Endothelial cell of umbilical vein (primary cell): ENCODE measurements at places on chromosomes 12 and 14. TPM values are rescaled to one million over a fixed set of nuclear protein-coding genes. Genes with fewer than 3 reads are reported as not detected.

DNA sequence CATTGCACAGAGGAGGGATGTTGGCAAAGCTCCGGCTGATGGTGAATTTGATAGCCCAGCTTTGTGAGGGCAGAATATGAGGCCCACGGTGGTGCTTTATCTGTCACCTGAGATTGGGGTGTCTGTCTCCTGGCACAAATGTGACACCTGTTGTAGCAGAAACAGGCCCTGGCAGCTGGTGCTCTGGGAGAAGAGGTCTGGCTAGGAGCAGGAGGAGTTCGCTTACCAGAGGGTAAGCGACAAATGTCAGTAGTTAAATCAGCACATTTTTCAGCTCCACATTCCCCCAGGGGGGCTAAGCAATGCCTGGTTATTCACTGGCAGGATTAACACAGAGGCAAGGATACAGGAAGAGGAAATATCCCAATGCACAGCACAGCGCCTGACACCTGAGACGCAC, 71.1 kb downstream of the B4GALNT3 start:
- no peaks in the 10 kb centered on the region for H3K36me3 ChIP-seq
- no peak overlapping the region for H3K4me3 ChIP-seq
- peaks cover 7% of the 10 kb centered on the region for H3K4me1 ChIP-seq
- no peak overlapping the region for H3K27ac ChIP-seq
- no peak for DNase-seq
- H3K27me3 ChIP-seq, result peaks cover 8% of the 10 kb centered on the region

DNA sequence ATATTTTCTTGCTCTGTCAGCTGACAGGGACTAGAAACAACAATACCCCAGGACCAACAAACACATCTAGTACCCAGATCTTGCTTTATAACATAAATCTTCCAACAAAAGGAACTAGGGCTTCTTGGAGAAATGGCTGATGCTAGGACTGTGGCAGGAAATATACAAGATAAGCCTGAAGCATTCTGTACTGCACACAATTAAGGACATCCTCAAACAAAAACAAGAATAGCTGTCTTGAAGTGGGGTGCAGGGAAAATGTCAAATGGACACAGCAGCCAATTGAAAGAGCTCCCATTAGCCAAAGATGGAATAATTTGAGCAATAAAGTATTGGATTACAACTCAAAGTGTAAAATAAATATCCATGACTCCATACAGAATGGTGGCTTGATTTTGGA, 50.0 kb downstream of the LGMN start:
- peaks cover 4% of the 10 kb centered on the region for H3K27me3 ChIP-seq
- no peak overlapping the region for H3K4me3 ChIP-seq
- no peak overlapping the region for H3K27ac ChIP-seq
- H3K36me3 ChIP-seq, result no peaks in the 10 kb centered on the region
- no peaks in the 10 kb centered on the region for H3K4me1 ChIP-seq
- DNase-seq, result peak; percentile 11

DNA sequence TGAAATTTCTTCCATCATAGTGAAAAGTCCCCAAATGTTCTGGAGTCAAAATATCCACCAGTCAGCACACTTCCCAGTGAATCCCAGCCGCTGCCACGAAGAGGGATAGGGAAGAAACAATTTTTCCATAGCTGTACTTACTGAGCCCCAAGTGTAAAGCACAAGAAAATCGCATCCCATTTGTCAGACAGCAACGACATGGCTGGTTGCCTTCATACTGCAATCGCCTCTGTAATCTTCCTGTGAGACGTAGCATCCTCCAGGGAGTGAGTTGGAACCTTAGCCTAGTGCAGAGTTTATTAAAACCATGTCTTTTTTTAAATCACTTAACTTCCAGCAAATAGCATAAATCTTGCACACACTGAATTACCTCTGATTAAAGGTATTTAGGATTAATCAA, 56.8 kb downstream of the GNG2 start:
- H3K4me1 ChIP-seq, result no peaks in the 10 kb centered on the region
- no peak overlapping the region for H3K27ac ChIP-seq
- no peak for DNase-seq
- no peak overlapping the region for H3K4me3 ChIP-seq
- peaks cover 8% of the 10 kb centered on the region for H3K27me3 ChIP-seq

DNA sequence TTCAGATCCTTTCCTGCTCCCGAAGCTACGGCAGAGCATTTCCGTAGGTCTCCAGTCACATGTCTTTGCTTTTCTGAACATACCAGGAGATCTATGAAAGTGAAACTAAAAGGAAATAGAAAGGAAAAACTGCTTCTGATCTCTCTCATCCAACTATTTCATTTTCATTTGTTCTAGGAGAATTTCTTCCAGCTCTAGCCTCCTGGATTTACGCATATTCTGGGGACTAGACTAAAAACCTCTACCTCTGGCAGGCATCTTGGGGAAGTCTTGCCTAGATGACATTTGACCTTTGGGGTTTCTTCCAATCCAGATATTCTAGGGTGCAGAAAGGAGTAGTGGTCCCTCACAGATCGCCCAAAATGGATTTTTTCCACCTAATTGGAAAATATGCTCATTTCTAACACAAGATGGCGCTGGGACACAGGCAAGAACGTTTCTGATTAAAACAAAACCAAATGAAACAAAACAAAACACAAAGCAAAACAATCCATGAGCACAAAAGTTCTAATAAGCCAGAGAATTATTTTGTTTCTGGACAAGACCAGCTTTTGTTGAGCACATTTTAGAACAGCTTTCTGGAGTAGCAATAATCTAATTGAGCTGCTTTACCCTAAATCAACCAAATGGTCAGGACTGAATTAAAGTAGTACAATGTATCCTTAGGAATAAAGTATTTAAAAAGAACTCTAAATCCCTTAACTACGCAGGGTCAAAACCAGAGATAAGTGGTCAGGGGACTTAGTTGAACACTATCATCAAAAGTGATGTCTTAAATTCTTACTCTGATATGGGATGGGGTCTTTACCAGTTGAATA, 12.3 kb upstream of the PARP11 start:
- peak; percentile 57 for DNase-seq
- H3K4me3 ChIP-seq, result peak overlapping the region; percentile 50
- no peaks in the 10 kb centered on the region for H3K4me1 ChIP-seq
- no peaks in the 10 kb centered on the region for H3K27me3 ChIP-seq

GRCh38 chr12:131897276-131897675, 2.9 kb downstream of the ULK1 start:
- H3K27me3 ChIP-seq, result no peaks in the 10 kb centered on the region
- no peak for DNase-seq
- H3K27ac ChIP-seq, result no peak overlapping the region

GRCh38 chr14:94679937-94680861, 68.0 kb downstream of the SERPINA3 start:
- H3K36me3 ChIP-seq, result no peaks in the 10 kb centered on the region
- no peaks in the 10 kb centered on the region for H3K4me1 ChIP-seq
- no peak overlapping the region for H3K27ac ChIP-seq
- no peak overlapping the region for H3K4me3 ChIP-seq
- no peaks in the 10 kb centered on the region for H3K27me3 ChIP-seq

- H3K4me1 ChIP-seq, result no peaks in the 10 kb centered on the region
- no peak overlapping the region for H3K4me3 ChIP-seq
- H3K27me3 ChIP-seq, result no peaks in the 10 kb centered on the region
- H3K36me3 ChIP-seq, result no peaks in the 10 kb centered on the region
- H3K27ac ChIP-seq, result no peak overlapping the region
Measured at GRCh38 chr14:98894600-98894999, 377.4 kb downstream of the BCL11B start.

DNA sequence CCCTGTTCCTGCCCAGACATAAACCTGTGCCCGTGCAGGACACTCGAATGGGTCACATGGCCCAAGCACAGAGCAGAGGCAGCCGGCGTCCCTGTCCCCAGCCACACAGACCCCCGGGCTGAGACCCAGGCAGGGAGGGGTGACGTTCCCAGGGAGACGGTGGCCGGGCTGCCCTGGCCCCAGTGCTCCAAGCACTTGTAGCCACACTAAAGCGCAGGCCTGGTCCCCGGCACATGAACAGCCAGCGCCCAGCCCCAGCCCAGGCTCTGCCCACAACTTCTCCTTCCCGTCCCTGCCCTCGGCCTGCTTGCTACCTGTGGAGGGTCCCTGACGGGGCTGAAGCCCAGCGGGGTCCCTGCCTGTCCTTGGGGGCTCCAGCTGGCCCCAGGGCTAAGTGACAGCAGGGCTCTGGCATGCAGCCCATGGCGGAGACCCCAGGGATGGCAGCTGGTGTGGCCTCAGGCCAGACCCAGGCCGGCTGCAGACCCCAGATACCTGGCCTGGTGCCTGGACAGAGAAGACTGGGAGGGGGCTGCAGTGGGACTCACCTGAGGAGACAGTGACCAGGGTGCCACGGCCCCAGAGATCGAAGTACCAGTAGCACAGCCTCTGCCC, 338.4 kb downstream of the TMEM121 start:
- H3K27me3 ChIP-seq, result no peaks in the 10 kb centered on the region
- no peaks in the 10 kb centered on the region for H3K4me1 ChIP-seq
- no peak overlapping the region for H3K27ac ChIP-seq
- no peak for DNase-seq
- H3K36me3 ChIP-seq, result no peaks in the 10 kb centered on the region
- no peak overlapping the region for H3K4me3 ChIP-seq

GRCh38 chr14:63045612-63046320, 508 bp upstream of the KCNH5 start:
- H3K27ac ChIP-seq, result no peak overlapping the region
- no peak for DNase-seq
- H3K4me1 ChIP-seq, result no peaks in the 10 kb centered on the region
- H3K4me3 ChIP-seq, result no peak overlapping the region
- H3K36me3 ChIP-seq, result no peaks in the 10 kb centered on the region

DNA sequence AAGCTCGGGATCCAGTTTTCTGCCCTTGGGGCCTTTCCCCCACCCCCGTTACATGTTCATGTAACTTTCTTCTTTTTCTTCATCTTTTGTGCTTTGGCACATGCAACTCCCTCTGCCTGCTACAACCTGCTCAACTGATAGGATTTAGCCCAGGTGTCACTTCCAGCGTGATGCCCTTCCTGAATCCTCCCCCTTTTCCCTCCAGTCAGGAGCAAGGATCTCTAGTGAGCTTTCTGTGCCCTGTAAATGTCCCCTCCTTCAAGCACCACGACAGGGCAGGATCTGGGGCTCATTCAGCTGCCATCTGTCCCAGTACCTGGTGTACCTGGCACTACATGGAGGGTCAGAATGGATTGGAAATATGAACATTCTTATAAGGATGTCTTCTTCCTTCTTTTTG, 15.3 kb downstream of the PELI2 start:
- H3K36me3 ChIP-seq, result no peaks in the 10 kb centered on the region
- DNase-seq, result no peak
- no peak overlapping the region for H3K27ac ChIP-seq
- H3K27me3 ChIP-seq, result no peaks in the 10 kb centered on the region

DNA sequence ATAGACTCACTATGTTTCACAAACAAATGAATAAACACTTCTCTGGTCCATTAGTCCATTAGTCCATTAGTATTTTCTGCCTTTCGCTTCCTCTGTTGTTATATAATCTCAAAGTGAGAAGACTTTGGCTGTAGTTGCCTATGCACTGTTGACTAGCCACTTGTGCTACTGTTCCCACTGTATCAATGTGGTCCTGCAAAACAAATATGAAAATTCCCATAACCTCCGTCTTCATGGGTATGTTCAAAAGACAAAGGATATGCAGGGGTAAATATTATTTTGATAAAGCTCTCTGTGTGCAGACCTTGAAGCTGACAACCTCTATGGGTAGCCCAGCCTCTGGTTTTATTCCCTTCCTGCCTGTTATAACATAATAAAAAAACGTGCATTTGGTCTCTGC, 77.8 kb downstream of the DIO2 start:
- no peaks in the 10 kb centered on the region for H3K27me3 ChIP-seq
- no peak for DNase-seq
- H3K36me3 ChIP-seq, result no peaks in the 10 kb centered on the region
- H3K4me3 ChIP-seq, result no peak overlapping the region

DNA sequence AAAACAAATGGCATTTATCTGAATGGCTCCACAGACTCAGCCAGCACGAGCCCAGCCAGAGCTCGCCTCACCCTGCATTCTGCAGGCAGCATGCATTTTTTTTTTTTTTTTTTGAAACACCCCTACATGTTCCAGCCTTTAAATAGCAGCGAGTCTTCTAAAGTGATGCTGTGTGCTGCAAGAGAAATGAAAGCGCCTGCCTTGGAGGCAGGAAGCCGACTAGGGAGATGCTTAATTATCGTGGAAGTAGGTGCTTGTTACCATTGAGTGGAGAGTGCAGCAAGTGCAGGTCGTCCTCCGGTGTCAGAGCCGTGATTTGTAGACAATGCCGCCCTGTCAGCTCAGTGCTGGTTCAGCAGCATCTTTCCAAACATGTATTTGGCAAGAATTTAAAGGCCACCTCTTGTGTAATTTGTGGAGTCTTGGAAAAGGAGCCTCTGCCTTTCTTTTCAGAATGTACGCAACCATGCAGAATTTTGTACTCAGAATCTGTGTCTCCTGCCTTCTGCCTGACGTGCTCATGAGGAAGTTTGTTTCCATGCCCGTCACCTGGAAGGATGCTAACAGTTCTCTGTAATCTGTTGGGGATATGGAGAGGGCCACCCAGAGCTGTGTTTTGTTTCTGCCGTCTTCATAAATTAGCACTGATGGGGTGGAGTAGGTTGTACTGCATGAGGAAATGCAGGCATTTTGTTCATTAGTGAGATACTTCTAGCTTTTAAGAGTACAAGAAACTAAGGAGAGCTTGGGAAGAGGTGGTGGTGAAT, 345.9 kb upstream of the RGS6 start:
- DNase-seq, result no peak
- H3K4me1 ChIP-seq, result no peaks in the 10 kb centered on the region
- no peak overlapping the region for H3K27ac ChIP-seq
- no peaks in the 10 kb centered on the region for H3K27me3 ChIP-seq
- no peak overlapping the region for H3K4me3 ChIP-seq

- H3K4me1 ChIP-seq, result no peaks in the 10 kb centered on the region
- H3K27ac ChIP-seq, result no peak overlapping the region
- H3K36me3 ChIP-seq, result no peaks in the 10 kb centered on the region
Measured at GRCh38 chr12:130698106-130698505, 18.0 kb downstream of the RIMBP2 start.

DNA sequence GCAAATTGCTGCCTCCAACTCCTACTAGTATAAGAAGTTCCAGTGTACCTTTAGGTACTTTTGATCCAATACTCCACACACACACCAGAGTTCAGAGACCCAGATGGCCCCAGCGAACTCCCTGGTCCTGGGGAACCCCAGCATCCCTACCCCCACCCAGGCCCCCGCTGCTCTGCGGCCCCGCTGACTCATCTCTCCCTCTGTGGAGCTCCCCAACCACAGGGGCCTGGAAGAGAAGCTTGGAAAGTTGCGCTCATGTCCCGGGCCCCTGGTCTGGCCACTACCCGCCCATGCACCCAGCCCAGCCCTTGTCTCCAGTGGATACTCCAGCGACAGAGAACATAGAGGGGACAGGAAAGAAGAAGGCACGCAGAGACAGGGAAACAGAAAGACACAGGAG, 4.2 kb upstream of the SP7 start:
- no peaks in the 10 kb centered on the region for H3K36me3 ChIP-seq
- H3K27me3 ChIP-seq, result peaks cover 18% of the 10 kb centered on the region
- peaks cover 5% of the 10 kb centered on the region for H3K4me1 ChIP-seq
- no peak overlapping the region for H3K4me3 ChIP-seq

Gene TNS2
- total RNA-seq, result 106 and 119 TPM in 2 replicates

Gene TBC1D30
- total RNA-seq, result 4.4 and 7.4 TPM in 2 replicates
